ENCODE measurements at places on chromosomes 13 and 19.

DNA sequence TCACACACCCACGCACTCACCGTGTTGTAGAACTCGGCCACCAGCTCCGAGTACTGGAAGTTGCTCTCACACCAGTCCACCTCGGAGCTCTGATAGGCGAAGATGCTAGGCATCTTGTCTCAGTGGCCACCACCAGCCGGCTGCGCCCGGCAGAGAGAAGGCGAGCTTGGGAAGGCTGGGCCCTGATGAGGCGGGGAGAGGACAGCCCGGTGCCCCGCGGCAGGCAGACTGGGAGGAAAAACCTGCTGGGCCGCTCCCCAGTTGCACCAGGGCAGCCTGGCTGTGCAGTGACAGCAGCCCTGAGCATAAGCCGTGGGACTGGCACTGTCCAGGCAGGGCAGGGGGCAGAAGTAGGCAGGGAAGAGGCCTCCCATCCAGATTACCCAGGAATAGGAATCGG, at the start of gene ACER1:
ACER1 (minus strand) TSS at position 174 of the 400 bp plus-strand sequence; CDS start at position 113, 61 bp downstream.
- DNase-seq = no peak

DNA sequence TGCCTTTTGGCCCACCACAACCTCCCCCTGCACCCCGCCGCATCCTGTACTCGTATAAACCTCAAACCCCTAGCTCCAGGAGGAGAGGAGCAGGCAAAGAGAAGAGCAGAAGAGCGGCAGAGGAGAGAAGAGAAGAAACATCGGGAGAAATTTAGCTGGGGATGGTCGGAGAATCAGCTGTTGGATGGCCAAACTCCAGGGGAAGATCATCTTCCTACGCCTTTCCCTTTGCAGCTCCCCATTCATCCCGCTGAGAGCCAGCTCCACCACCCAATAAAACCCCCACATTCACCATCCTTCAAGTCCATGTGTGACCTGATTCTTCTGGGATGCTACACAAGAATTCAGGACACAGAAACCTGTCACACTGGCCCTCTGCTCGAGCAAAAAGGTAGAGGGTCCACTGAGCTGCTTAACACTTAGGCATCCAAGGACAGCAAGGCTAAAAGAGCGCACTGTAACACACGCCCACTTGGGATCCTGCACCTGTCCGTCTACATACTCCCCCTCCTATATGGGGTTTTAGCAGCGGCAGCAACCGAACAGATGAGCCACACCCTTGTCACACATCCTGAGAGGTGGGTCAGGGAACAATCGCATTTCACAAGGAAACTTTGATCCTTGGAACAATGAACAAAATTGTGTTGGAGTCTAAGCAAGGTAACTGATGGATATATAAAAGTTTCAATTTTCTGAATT, 51.6 kb upstream of the MIR17HG start:
- no peak for DNase-seq

DNA sequence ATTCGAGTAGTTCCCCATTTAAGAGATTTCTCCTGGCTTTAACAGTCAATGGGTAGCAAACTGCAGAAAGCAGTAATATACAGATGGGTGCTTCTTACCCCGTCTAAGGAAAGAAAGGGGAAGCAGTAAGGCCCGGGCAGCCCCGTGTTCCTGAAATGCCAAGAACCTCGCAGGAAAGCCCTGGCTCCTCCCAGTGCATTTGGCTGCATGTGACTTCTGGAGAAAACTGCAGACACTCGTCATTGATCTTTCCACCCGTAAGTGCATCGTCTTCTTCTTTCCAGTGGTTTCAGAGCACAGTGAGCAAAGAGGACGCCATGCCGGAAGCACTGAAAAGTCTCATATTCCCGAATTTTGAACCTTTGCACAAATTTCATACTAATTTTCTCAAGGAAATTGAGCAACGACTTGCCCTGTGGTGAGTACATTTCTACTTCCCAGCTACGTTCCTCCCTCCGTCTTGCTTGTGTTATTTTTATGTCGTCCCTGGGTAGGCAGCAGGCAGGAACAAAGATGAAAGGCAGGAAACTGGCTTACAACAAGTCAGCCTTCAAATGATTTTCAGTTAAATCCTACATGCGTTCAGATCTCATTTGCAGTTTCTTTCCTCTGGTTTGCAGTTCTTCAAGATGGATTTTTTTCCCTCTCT, 165.2 kb downstream of the STK24 start:
- DNase-seq = no peak

DNA sequence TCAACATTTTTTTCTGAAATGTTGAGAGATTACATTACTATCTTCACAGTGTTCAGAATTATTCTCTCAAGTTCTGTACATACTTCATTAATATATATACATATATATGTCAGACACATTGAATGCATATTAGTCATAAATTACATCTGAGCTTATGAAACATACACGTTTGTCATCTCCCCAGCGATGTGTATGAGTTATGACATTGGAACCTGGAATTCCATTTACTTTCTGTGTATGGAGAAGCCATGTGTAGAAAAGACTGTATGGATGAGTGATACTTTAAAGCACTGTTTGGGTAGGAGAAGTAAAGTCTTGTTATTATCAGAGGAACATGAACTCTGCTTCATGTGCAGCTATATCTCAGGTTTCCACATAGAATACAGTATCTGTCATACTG, 167.2 kb downstream of the FGF14 start:
- DNase-seq = no peak

DNA sequence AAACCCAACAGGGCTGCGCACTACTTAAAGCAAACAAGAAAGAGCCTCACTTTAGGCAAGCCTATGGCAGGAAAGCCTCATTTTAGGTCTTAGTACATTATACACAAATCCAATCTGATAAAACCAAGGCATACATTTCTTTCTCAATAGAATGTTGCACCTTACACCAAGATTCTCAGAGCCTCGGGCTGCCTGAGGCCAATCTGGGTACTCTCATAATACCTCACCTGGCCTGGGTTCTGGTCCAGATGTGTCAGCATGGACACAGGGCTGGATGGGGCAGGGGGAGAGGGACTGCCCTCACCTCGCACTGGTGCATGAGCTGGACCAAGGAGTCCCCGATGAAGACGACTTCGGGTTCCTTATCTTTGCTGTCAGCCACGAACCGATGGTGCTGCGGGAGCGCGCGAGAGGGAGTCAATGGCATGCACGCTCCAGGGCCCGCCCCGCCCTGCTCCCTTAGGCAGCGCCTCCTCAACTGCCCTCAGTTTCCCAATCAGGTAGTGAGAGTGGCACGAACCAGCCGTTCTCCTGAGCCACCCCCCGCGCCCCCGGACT, at the start of gene PRR19:
PRR19 (plus strand) TSS at position 487 of the 558 bp plus-strand sequence. CDS start 7,453 bp downstream, outside the sequence.
- DNase-seq = no peak

GRCh38 chr13:35835989-35836388, 295.2 kb downstream of the DCLK1 start:
- no peak for DNase-seq

- DNase-seq = no peak
Observed at GRCh38 chr13:114049626-114050101, 75.8 kb upstream of the C13orf46 start.

All from NCI-H774 (cell line).